KBM-7 (cell line): ENCODE measurements at places on chromosomes 3 and 15.

DNA sequence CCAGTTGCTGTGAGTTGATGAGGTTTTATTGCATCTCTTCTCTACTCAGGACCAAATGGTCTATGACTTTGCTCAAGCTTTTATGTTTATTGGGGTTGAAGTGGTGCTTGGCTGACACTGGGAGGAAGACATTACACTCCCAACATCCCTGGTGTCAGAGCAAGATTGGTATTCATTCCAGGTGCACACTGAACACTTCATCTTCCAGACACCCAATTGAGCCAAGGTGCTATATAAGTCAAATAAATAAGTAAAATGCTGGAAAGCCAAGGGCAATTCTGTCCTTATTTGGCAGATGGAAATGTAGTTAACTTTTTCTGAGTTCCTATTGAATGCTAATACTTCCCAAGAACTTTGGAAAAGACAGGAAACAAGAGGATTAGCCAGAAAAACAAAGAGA is 53.2 kb upstream of the CDV3 start:
- no peak for DNase-seq

DNA sequence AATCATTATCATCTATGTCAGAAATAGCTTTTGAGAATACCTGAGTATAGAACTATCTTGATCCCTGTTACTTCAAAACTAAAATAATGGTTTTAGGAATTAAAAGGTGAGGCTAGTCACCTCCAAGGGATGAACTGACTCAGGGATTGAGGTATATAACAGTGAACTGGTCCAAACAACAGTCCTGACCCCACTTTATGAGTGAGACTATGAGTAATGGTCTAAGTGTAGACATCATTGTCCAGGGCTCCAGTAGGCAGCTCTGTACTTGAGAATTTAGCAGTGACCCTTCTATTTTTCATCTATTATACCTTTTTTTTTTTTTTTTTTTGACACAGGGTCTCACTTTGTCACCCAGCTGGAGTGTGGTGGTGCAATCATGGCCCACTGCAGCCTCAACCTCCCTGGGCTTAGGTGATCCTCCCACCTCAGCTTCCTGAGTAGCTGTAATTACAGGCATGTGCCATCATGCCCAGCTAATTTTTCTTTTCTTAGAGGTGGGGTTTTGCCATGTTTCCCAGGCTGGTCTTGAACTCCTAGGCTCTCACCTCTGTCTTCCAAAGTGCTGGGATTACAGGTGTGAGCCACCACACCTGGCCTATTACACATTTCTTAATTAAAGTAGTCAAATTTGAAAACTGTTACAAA is 36.3 kb downstream of the MLH1 start:
- DNase-seq: no peak

GRCh38 chr3:111151438-111151837 is 79.8 kb downstream of the NECTIN3 start:
- DNase-seq: no peak

GRCh38 chr3:117367861-117368260 is 658.3 kb downstream of the TUSC7 start:
- no peak for DNase-seq

DNA sequence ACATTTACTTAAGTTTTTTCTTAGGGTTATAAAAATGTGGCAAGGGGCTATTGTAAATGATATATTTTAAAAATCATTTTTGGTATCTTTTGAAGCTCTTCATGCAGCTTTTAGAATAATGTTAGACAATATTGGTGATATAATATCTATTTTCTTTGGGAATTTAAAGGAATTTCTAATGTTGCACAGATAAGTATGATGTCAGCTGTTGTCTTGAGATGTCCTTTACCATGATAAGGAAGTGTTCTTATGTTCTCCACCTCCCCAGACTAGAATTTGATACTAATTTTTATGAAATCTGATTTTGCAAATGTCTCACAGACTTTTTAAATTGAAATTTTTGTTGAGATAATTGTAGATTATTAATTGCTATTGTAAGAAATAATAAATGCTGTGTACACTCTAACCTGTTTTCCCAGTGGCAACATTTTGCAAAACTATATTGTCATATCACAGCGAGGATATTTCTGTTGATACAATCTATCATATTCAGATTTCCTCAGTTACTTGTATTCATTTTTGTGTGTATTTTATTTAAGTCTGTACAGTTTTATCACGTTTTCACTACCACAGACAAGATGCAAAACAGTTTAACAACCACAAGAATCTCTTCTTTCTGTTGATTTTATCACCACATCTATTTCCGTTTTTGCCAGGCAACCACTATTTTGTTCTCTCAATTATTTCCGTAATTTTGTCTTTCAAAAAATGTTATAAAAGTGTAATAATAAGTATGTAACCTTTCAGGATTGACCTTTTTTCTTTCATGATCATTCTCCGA is 55.4 kb downstream of the SPRED1 start:
- DNase-seq: no peak

DNA sequence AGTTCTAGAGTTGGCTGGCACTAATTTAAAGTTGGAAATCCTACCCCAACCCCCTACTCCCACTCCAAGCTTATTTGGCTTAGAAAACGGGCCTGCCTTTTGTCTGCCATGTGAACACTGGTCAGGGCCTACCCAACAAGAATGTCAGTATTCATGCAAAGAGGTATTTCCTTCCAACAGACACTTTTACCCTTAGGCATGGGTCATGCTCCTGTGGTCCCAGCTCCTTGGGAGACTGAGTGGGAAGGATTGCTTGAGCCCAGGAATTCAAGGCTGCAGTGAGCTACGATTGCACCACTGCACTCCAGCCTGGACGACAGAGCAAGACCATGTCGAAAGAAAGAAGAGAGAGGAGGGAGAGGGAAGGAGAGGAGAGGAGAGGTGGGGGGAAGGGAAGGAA is 137.5 kb upstream of the LRTM1 start:
- DNase-seq: no peak

GRCh38 chr3:129686941-129687340 is 80.5 kb upstream of the PLXND1 start:
- DNase-seq: no peak

DNA sequence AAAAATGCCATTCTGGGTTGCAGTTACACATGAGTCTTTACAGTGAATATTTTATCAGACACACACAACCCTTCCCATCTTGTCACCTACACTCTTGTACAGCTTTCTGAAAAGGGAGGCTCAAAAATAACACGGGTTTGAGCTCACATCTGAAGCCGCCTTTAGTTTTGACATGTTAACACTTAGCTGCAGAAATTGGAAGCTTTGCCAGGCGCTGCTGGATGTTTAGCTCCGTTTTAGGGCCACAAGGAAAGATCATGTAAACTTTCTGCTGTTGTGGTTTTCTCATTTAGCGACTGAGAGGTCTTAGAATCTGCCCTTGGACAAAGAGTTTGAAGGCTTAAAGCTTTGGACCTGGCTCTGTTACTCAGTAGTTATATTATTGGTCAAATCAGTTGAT is 120.1 kb downstream of the OXNAD1 start:
- DNase-seq: no peak

- no peak for DNase-seq
Observed at GRCh38 chr15:58264053-58264971, 126.1 kb downstream of the AQP9 start.

DNA sequence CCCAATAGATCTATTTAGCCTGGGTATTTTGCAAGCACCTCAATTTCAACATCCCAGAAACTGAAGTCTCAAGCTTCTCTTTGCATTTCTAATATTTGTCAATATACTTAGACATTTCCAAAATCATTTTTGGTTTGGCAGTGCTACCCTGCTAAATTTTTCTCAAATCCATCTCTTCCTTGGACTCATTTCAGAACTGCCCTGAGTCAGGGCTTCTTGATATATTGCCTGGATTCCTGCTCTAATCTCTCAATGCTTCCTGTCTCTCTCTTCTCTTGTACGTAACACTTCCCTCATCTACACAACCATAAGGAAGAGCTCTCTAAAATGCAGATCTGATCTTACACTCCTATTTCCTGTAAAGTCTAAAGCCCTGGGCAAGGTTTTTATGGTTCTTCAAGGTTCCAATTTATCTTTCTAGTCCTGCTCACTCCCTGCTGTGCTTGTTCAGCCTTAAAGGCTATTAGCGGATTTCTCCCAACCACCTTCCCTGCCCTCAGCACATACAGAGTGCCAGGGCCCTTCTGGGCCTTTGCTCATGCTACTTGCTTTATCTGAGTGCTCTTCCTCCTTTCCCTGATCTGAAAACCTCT is 53.0 kb upstream of the MME start:
- DNase-seq: peak; percentile 90

DNA sequence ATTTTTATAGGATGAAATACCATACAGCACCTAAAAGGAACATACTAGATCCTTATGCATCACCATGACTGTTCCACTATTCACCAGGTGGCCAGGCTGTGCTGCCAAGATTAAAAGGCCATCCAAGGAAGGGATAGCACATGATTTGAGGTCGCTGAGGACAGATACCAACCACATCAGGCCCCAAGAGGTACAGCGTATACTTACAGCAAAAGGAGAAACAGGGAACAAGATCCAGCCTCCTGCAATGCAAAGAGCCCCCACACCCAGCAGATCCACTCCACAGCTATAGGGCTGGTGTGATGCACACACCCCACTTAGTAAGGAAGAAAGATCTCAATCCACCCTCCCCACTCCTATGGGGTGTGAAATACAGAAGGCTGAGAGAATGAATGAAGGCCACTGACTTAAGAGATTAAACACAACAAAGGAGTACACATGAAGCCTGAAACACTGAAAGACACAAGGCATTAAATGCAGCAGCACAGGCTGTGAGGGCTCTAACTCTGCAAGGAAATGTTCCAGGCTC is 32.0 kb upstream of the ZNF445 start:
- DNase-seq: peak; percentile 71

- DNase-seq: no peak
Observed at GRCh38 chr3:102105193-102105592, 255.9 kb downstream of the NFKBIZ start.

DNA sequence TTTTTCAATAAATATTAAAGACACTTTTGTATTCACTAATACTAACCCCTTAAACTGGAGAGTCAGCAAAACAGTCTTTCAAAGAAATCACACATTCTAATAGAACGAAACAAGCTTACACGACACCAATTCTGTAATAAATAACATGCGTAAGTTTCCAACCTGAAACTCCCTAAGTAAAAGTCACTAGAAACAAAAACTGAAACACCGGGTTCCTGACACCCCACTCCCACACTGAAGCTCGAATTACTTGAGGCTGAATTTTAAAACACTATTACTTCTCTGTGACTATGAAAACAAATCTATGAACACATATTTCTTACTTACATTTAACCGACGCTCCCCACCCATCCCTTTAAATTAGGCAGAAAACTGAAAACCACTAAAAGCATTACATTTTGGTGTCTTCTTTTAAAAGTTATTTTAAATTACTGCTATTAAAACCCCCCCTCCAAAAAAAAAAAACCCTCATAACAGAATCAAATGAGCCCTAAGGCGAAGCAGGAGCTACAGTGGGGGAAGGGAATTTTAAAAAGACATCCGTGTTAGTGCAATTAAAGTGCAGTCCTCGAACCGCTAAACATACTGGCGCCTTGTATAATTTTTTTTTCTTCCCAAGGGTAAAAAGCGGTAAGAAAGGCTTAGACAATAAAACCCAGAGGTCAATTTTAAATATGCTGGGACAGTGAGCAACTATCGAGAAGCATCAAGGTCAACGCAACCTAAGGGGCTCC is 878 bp downstream of the SPPL2A start:
- DNase-seq: peak; percentile 13

DNA sequence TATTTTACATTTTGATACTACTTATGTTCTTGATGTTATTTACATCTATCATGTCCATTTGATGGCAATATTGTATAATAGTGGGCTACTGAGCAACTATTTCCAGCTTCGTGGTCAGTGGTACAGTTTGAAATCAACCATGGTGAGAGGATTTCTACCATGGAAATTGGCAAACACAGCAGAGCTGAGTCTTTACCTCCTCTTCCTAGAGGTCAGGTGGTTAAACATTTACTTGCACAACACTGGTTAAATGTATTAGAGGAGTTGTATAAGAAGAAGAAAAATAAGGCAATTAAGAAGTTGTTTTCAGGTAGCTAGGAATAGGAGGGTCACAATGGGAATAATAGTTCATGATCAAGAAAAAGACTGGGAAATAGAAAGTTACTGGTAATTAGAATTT is 7.2 kb upstream of the PPM1L start:
- no peak for DNase-seq

- no peak for DNase-seq
Observed at GRCh38 chr3:88010810-88011209, 48.0 kb downstream of the CGGBP1 start.

DNA sequence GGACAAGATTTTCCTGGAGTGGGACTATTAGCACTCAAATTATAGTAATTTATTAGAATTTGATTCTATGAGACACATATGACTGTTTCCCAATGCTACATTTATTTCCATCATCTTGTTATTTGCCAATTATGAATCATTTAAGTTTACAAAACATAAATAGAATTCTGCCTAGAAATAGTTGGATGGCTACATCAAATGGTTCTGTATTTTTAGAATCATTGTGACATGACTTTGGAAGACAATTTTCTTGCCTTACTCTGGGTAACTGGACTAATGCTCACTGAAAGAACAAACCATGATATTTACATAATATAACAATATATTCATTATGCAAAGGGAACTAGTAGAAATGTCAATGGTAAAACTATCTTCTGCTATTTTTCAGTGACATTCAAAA is 173.5 kb downstream of the ZIC1 start:
- no peak for DNase-seq

DNA sequence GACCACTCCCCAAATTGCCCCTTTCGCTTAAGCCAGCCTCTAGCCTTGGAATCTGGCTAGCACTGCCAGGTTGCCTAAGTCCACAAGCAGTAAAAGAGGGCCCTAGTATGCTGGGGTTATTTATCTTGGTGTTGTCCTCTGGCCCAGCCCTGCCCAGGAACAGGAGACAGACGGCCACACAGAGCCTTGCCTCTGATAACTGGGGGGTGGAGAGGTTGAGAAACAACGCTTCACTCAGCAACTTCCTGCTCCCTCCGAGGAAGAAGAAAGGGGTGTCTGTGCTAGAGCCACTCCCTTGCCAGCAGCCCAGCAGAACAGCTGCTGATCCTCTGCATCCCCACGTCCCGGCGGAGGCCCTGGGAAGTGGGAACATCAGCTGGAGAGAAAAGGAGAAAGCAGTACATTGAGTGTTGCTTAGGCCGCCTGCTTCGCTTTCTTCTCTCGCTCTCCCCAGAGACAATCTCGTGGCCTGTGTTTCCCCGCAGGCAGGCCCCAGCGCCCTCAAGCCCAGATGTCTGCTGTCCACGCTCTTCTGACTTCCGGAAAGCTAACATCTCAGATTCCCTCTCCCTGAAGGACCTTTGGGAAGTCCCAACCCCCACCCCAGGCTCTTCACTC is 22.6 kb upstream of the C3orf70 start:
- peak; percentile 51 for DNase-seq

GRCh38 chr3:123336001-123336400 is 112.9 kb downstream of the ADCY5 start:
- no peak for DNase-seq
